ENCODE measurements at places on chromosomes 2 and 18.

DNA sequence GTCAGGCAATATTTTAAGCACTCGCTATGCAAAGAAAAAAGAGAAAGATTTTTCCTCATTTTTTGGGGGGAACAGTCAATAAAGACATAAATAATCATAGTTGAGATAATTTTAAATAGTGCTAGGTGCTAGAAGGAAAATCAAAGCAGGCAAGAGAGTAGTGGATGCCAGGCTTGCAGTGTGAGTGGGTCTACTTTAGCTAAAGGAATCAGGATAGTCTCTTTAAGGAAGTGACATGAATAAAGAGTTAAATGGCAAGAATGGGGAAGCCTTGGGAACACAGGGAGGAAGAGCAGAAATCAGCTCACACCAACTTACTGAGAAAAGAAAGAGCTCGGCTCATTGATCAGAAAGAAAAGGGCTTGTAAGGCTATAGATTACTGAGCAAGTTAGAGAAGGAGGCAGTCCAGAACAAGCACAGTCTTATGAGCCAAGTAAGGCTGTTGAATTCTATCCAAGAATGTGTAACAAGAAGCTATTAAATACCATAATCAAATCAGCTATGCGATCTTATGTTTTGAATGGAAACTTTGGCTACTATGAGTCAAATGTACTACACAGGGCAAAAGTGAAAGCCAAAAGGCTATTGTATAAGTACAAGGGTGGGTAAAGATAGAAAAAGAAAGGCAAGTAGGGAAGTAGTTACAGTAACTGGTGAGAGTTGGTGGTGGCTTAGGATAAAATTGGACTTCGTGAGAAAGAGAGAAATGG, 833.8 kb upstream of the PIK3C3 start:
- DNase-seq, result no peak

DNA sequence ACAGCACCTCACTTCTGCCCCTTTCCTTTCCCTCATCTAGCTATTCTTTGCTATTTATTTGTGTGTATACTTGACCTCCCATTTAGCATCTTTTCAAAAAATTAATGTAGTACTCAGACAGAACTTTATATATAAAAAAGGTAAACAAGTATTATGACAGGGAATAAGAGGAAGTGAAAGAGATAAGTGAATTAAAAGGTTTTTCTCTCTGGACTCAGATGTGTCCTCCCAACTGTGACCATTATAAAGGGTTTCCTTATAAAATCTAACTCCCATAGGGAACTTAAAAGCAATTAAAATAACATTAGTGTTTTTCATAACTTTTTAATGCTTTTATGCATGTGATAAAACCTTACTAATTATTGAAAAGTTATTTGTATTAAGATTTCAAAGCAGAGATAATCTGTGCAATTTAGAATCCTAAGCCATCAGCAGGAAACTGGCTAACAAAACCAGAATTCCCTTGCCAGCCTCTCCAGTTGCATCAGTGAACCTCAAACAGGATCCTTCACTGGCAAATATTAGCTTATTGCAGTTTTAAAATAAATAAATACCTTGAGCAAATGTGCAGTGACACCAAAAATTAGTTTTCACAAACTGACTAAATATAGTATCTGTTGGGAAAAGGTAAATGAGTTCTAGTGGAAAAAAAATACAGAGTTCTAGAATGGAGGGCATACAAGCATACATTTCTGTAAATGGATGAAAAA, 930.7 kb downstream of the BCL11A start:
- no peak for DNase-seq

- DNase-seq, result no peak
Observed at GRCh38 chr18:76467371-76468190, 27.5 kb downstream of the ZNF516 start.

- no peak for DNase-seq
Observed at GRCh38 chr2:116716444-116716843, 1098.0 kb upstream of the DDX18 start.

DNA sequence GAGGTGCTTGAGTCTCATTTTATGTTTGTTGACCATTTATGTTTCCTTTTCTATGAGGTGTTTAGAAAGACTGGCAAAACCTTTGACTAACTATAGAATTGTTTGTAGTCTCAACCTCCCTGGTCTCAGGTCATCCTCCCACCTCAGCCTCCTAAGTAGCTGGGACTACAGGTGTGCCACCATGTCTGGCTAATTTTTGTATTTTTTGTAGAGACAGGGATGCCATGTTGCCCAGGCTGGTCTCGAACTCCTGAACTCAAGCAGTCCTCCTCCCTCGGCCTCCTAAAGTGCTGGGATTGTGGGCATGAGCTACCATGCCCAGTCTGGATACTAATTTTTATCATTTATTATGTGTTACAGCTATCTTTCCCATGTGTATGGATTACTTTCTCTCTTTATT, 67.8 kb downstream of the EML4 start:
- no peak for DNase-seq

GRCh38 chr18:13536578-13536977, 189.8 kb downstream of the FAM210A start:
- no peak for DNase-seq

DNA sequence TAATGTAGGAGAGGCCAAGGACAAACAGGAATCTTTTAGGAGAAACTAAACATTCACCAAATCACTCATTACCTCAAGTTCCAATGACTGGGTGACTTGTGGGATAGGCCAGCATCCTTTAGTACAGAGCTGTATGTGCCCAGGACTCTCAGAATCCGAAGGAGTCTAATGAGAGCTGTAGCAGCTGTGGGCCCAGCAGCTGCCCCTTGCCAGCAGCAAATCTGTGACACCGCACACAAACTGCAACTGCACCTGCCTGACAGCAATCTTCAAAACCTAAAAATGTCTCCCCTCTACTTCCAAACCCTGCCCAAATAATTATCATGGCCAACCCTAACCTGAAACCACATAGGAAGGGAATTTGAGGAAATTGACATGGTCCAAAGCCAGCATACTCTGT, 44.5 kb upstream of the ACVR2A start:
- DNase-seq, result no peak

- DNase-seq, result peak; percentile 9
Observed at GRCh38 chr2:24247592-24247991, 72.7 kb downstream of the FAM228A start.

DNA sequence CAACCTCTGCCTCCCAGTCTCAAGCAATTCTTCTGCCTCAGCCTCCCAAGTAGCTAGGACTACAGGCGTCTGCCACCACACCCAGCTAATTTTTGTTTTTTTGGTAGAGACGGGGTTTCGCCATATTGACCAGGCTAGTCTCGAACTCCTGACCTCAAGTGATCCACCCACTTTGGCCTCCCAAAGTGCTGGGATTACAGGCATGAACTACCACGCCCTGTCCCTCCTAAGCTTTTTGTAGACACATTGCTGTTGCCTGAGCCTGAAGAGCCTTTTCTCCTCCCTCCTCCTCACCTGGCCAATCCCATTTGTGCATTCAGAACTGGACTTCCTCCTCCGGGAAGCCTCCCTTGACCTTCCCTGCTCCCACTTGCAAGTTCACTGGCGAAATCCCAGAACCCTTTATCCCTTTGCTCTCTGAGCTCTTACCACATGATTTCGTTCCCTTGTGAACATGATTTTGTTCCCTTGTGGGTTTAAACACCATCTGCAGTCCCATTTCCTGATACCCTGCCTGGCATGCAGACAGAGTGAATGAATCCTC, 2.6 kb downstream of the C2orf72 start:
- no peak for DNase-seq

DNA sequence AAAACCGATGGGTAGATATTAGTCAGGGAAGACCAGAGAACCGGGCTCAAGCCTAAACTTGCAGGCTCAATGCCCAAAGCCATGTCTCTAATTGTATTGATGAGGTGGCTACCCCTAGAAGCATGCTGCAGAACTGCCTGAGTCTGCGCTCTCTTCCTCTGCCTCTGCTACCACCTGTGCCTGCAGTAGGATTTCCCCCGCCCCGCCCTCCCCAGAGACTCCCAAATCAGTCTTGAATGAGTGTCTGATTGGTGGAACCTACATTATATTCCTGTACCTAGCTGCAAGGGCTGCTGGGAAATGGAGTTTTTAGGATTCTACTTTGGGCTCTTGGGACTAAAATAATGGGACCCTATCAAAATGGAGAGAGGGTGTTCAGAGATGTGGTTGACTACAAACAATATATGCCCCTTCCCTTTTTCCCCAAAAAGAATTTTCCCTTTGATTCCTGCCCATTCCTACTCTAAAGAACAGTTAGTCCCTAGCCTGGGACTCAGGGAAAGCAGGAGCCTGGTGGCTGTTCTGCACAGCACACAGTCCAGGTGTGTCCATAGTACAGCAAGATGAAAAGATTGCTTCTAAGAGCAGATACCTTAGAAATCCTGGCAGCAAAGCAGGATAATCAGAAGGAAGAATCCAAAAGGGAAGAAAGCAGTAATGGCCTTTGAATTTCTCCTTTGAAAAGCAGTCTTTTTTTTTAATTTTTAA, 12.5 kb downstream of the GRP start:
- no peak for DNase-seq

DNA sequence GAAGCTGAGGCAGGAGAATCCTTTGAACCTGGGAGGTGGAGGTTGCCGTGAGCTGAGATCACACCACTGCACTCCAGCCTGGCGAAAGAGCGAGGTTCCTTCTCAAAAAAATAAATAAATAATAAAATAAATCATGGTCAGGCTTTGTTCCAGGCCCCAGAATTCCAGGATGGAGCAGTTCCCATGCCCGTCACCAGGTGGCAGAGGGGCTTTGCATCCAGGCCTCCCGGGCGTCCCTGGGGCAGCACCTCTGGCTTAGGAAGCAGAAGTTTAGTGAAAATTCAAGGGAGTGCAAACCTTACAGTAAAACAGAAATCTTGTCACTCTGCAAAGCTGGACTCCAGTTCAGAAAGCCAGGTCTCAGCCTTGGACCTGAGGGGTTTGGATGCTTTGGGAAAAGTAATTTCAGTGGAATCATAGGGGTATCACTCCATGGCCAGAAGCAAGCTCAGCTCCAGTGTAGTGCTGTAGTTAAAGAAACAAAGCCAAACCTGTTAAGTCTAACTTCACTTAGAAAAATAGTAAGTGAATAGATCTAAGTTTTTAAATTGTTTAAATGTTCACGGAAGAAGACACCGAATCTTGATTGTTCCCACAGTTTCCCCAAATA, 512.7 kb downstream of the CMPK2 start:
- DNase-seq, result peak; percentile 58

GRCh38 chr2:71792926-71793761, 339.8 kb downstream of the DYSF start:
- no peak for DNase-seq

DNA sequence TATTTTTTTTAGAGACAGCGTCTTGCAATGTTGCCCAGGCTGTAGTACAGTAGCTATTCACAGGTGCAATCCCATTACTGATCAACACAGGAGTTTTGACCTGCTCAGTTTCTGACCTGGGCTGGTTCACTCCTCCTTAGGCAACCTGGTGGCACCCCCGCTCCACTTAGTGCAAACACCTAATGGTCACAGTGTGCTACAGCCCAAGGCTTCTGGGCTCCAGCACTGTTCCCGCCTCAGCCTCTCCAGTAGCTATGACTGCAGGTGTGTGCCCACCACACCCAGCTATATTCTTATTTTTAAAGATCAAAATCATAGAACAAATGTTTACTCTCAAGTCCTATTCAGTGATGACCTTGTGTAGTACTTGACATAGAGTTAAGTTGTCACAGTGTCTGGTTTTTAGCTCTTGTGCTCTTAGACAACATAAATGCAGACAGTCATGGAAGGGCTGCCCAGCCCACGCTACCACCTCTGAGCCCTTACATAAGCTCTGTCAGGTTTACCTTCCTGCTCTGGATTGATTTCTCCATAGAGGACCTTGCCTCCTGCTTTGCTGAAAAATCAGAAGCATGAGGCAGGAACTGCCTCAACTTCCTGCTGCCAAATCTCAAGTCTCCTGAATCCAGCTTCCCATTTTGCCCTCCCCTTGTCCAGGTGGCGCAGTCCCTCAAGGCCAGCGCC, 82.2 kb upstream of the SLC1A4 start:
- no peak for DNase-seq

GRCh38 chr18:7755753-7756475, 188.8 kb downstream of the PTPRM start:
- no peak for DNase-seq

DNA sequence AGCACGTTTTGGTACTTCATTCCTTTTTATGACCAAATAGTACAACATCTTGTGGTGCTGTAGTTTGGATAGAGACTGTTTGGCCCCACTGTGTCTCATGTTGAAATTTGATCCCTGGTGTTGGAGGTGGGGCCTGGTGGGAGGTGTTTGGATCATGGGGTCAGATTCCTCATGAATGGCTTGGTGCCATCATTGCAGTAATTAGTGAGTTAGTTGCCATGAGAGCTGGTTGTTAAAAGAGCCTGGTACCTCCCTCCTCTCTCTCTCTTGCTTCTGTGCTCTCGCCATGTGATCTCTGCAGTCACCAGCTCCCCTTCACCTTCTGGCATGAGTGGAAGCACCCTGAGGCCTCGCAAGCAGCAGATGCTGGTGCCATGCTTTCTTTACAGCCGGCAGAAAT, 50.9 kb downstream of the NCAPH start:
- no peak for DNase-seq

- peak; percentile 61 for DNase-seq
Observed at GRCh38 chr2:205947621-205948495, 138.1 kb downstream of the INO80D start.

GRCh38 chr2:238173692-238174091, 14.9 kb downstream of the ERFE start:
- DNase-seq, result no peak

DNA sequence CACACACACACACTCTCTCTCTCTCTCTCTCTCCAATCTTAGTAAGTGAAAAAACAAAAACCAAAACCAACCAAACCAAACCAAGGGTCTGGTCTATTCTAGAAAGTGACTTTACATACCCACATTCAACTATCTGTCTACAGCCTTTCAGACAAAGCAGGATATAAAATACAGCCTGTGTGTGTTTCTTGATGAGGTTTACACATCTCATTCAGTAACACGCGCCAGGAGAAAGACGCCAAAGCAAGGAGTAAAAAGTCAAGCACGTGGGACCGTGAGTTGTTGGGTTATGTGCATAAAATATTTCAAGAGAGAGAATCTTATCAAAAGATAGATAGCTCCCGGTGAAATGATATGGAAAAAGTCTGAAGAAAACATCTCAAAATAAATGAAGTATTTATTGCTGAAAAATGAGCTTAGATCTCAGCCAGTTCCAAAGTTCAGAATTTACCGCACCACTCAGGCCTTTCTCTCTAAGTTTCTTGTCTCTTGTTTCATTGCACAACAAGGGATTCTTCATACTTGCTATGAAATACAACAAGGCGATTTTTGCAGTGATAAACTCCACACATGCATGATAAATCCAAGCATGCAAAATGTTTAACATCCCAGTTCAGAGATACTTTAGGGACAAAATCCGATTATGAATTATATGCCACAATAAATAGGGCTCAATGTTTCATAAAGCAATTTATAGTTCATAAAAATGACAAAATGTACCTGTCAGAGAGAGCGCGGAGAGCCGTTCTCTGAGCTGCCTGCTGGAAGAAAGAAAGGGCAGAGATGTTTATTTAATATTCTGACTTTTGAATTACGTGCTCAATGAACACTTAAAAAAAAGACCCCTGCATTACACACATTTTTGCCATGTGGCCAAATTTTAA, 159.3 kb upstream of the REV1 start:
- DNase-seq, result no peak

- no peak for DNase-seq
Observed at GRCh38 chr2:194332799-194333490, 1324.1 kb upstream of the SLC39A10 start.

GRCh38 chr2:68352651-68353391, 12.3 kb upstream of the PLEK start:
- no peak for DNase-seq

- no peak for DNase-seq
Observed at GRCh38 chr2:98508709-98509066, 64.0 kb downstream of the INPP4A start.
